ENCODE measurements at places on chromosomes 4 and X.

DNA sequence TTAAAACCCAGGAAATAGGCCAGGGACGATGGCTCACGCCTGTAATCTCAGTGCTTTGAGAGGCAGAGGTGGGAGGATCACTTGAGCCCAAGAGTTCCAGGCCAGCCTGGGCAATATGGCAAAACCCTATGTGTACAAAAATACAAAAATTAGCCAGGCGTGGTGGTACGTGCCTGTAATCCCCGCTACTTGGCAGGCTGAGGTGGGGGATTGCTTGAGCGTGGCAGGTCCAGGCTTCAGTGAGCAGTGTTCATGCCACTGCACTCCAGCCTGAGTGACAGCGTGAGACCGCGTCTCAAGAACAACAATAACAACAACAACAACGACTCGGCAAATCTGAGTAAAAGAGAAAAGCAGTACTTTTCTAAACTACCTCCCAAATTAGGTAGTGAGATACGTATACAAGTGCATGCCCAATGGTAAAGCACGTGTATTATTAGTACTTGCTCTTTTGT, 13.0 kb upstream of the NDUFC1 start:
- no peak for DNase-seq

GRCh38 chr4:8435656-8436121, 4.8 kb downstream of the ACOX3 start:
- DNase-seq = no peak

DNA sequence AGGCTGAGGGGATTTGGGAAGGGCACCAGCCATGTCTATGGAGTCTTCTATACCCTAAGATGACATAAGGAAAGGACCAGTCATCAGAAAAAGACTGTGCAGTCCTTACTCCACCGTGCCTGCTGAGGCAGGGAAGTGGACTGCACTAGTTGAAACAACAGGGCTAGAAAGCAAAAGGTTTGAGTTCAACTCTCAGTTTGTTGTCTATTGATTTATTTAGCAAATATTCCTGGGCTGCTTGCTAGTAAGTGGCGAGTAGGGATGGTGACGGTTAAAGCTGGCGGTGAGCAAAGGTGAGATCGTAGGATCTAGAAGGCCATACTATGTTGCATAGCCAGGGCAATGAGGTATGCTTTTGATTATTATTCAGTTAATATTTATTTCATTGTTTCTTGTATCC, 110.1 kb downstream of the SMIM20 start:
- no peak for DNase-seq

DNA sequence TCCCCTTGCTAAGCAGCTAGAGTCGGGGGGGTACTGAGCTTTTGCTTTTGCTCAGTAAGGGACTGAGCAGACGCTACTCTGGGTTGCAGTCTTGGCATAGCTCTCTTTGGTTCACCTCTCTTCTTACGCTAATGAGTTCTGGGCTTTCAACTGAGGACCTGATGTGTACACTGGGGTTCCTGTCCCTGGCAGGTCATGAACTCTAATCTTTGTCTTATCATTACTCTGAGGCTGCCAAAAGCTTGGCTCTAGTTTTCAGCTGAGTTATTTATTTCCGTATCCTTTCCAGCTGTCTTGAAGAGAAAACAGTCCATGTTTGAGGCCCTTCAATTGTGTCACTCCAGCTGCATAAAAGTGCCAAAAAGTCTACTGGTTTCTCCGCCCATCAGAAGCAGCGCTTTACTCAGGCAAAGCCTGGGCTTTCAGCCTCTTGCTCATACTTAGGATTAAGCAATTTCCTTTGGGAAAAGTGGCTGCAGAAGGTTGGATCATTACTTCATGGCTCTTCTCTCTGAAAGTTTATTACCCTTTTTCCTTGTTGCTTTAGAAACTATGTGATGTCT, 121.0 kb upstream of the STOX2 start:
- peak; percentile 41 for DNase-seq
